Ureter (tissue), 1 donor: ENCODE measurements at places on chromosomes 5 and 9. TPM values are rescaled to one million over a fixed set of nuclear protein-coding genes. Genes with fewer than 3 reads are reported as not detected.

IRX2 gene
- 3.3 TPM for total RNA-seq

CNTFR gene
- 9.4 TPM for total RNA-seq

ENHO gene
- 0.36 TPM for total RNA-seq

MARVELD2 gene
- total RNA-seq = 32.4 TPM

STKLD1 gene
- total RNA-seq = 0.75 TPM

PCDHB8 gene
- total RNA-seq = 1.7 TPM

THBS4 gene
- total RNA-seq = 2.8 TPM

EGFLAM gene
- total RNA-seq = 3.7 TPM
